ENCODE measurements at places on chromosomes 13 and 19.

- DNase-seq, result no peak
Measured at GRCh38 chr19:16588824-16589577, 16.8 kb upstream of the SLC35E1 start.

- DNase-seq, result no peak
Measured at GRCh38 chr13:64643066-64643465, 2587.1 kb downstream of the PCDH9 start.

DNA sequence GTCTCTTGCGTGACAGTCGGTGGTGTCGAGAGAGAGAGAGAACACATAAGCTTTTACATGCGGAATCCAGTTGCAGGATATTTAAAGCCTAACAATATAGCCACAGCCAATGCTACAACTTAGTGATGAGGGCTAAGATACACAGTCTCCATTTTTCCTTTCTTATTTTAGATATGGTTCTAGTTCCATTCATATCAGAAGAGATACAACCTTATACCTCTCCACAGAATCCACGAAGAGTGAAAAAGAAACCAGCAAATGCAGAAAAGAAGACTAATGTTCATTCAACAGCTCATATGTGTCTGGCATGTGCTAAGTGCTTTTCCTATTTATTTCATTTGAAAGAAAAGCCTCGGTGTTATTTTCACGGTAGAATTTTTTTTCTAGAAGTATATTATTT, 249.0 kb upstream of the SLITRK1 start:
- no peak for DNase-seq

DNA sequence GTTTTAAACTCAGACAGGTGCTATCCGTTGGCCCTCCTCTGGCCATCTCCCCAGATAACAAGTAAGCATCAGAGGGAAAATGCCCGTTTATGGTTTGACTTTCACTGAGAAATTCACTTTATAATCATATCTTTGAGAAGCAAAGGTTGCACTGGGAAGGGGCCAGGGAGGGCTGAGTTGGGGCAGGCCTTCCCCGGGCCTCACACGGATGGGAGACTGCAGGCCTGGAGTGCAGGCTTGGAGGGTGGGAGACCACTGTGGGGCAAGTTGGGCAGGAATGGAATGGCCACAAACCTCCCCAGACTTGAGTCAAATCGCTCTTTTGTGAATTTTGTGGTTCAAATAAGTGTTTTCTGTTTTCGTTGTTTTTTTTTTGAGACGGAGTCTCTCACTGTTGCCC, 451.7 kb downstream of the TSHZ3 start:
- no peak for DNase-seq

All from stimulated activated CD4-positive, alpha-beta T cell treated with anti-CD3 and anti-CD28 coated beads, TNF-alpha, amount 100 ng/mL, for 4 hours (primary cell).